ENCODE measurements at places on chromosomes 4 and X.

- DNase-seq: no peak
These were observed 562.4 kb downstream of the MAGEB5 start for GRCh38 chrX:26778320-26778888.

GRCh38 chr4:83931659-83932438 is 395.9 kb downstream of the GPAT3 start:
- no peak for DNase-seq

GRCh38 chrX:87376896-87377295 is 140.7 kb upstream of the KLHL4 start:
- DNase-seq: no peak

DNA sequence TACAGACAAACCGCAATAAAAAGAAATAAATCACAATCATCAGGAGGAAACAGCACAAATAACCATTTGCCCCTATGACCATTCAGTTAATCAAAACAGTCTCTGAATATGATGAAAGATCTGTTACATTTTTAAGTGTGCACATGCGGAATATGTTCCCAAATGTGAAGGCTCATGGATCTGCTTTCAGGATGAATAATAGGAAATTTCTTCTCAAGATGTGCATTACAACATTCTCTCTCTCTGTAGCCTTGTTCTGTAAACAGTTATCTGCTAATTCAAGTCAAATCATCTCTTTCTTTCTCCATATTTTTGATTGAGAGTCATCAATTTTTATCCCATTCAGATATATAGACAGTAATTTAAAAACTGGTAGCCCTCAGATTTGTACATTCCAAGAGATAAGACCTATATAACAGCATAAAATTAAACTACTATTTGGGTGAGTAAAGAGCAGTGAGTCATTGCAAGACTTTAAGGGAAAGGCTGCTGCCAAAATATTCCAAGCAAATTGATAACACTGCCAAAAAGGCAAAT is 433.9 kb upstream of the ATOH1 start:
- DNase-seq: no peak

- no peak for DNase-seq
These were observed 560.5 kb downstream of the MID1IP1 start for GRCh38 chrX:39361736-39362135.

DNA sequence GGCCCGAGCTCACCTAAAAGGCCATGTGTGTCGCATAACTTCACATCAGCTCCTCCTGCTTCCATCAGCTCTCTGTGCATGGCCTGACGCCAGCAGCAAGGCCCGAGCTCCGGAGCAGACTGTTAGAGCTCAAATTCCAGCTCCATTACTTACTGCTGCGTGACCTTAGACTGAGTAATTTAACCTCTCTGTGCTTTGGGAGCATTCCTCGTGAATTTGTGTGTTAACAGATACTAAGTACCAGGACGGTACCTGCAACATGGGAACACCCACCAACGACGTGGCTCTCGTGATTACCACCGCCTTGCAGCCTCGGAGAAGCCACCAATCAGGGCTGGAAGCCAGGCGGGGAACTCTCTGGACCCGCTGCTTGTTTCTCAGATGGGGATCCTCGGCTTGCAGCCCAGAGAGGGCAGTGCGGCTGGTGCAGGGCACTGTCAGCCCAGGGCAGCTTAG is 12.9 kb downstream of the LETM1 start:
- no peak for DNase-seq

DNA sequence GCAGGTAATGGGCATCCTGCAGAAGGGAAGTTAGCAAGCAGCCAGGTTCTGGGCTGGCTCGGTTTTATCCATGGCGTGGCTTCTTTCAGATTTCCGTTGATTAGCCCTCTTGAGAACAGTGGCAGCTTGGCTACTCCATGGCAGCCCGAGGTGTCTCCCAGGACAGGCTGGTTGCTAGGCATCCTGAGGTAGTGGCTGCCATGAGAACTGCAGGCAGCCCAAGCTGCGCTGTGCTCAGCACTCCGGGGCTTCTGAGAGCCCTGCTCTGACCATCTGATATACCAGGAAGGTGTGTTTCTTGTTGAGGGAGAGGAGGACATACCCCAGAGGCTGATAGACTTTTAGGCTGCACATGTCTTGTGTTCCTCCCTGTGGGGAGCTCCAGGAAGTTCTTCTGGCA is 253.4 kb upstream of the CASK start:
- DNase-seq: no peak

DNA sequence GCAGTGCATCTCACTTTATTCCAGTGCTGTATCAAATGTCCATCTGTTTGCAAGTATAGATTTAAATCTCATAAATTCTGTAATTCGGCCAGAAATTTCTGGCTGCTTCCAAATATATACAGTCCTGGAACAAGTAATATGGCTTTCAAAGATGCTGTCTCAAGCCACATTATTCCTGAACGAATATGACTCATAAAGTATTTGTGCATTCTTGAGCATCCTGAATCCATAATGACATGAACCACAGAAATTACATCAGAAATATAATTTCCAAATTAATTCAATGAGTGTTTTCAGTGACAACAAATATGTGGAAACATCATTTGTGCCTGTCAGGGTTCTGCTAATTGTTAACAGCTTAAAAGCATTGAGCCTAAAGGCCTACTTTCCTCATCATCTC is 140.9 kb upstream of the HPGD start:
- no peak for DNase-seq

DNA sequence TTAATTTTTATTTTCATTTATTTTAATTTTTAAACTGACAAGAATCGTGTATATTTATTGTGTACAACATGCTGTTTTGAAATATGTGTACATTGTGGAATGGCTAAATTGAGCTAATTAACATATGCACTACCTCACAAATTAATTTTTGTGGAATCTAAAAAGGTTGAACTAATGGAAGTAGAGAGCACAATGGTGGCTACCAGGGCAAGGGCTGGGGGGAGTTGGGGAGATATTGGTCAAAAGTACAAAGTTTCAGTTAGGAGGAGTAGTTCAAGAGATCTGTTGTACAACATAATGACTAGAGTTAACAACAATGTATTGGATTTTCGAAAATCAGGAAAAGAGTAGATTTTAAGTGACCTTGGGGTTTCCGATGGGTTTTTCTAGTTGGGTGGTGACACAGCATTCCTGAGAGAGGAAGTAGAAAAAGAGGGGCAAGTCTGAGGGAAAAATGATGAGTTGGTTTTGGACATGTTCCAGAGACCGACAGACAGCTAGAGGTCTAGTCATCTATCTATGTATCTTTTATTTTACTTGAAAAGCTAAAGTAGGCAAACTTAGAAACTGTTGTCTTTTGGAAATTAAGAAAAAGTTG is 23.2 kb downstream of the APOO start:
- DNase-seq: no peak

DNA sequence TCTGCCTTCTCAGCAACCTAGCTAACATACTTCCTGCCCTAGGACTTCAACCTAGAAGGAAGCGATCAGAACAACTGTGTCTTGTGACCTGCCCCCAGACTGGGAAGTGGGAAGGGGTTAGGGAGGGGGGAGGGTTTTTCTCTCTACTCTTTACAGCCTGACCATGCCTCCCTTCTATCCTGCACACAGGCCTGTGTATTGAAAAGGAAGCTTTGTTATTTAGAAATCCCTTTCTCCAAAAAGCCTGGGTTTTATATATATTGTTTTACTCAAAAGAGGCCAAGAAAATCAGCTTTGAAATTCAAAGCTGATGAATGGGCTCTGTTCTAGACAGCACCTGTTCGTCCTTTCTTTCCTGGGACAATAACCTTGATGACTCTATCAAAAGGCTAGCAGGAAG is 35.2 kb upstream of the SMS start:
- no peak for DNase-seq

- DNase-seq: no peak
These were observed 10.8 kb upstream of the RHOH start for GRCh38 chr4:40185830-40186664.

GRCh38 chr4:119299741-119300100 is 22.2 kb downstream of the FABP2 start:
- no peak for DNase-seq

DNA sequence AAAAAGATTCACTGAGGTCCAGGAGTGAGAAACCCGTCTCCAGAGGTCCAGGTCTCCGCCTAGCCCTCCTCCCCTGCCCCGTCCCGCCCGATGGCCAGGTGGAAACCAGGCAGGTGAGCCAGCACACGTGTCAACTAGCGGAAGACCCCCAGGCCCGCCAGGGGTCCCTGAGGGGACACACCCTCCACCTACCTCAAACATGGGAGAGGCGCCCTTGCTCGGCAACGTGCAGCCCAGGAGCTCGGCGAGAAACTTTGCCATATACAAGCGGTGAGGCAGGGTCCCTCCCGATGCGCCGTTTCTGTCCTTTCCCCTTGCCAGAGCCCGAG is 330.0 kb downstream of the HNRNPD start:
- no peak for DNase-seq

- DNase-seq: no peak
These were observed 49.2 kb upstream of the FHL1 start for GRCh38 chrX:136097871-136098805.

DNA sequence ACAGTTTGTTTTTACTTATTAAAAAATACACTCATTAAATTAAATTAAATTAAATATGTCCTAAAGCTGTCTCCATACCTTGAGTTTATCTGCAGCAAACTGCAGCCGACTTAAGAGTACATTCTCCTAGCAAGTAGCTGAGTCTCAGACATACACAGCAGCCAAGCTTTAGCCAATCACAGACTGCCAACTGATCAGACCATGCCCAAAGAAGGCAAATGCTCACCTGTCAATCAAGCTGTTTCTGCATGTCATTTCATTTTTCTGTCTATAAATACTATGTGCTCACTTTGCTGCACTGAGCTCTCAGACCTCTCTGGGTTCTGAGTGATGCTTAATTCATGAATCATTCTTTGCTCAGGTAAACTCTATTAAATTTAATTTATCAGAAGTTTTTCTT is 280.9 kb upstream of the EPHA5 start:
- DNase-seq: no peak

GRCh38 chr4:84968925-84969324 is 2.4 kb upstream of the WDFY3 start:
- no peak for DNase-seq

GRCh38 chrX:12372111-12372510 is 233.8 kb downstream of the FRMPD4 start:
- no peak for DNase-seq

DNA sequence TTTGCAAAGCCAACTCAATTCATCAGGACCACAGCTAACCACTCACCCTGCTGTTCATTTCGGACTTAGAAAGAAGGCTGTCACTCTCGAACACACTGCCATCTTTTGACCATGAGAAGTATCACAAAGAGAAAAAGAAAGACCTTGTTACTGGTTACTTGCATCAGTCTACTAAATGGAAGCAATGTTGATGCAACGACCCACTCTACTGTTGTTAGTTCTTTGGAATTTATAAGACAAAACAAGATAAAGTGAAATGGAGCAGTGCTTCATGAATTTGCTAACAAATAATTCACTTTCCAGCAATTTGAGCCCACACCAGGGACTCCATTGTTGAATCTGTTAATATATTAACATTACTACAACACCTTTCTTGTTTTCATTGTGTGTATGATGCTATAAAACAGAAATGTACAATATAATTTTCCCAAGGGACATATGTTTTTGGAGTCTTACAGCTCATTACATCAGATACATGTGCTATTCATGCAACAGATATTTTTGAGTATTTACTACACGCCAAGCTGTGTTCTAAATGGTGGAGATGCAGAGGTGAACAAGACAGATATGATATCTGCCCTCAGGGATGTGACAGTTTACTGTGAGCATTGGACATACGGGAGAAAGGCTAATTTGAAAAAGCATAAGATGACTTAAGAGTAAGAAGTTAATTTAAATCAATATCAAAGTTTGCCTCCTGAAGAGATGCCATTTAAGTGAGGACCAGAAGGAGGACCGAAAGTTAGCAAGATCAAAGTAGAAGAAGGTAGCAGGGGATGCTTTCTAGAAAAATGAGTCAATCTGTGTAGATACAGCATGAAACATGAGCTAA is 87.2 kb downstream of the AREG start:
- DNase-seq: no peak

DNA sequence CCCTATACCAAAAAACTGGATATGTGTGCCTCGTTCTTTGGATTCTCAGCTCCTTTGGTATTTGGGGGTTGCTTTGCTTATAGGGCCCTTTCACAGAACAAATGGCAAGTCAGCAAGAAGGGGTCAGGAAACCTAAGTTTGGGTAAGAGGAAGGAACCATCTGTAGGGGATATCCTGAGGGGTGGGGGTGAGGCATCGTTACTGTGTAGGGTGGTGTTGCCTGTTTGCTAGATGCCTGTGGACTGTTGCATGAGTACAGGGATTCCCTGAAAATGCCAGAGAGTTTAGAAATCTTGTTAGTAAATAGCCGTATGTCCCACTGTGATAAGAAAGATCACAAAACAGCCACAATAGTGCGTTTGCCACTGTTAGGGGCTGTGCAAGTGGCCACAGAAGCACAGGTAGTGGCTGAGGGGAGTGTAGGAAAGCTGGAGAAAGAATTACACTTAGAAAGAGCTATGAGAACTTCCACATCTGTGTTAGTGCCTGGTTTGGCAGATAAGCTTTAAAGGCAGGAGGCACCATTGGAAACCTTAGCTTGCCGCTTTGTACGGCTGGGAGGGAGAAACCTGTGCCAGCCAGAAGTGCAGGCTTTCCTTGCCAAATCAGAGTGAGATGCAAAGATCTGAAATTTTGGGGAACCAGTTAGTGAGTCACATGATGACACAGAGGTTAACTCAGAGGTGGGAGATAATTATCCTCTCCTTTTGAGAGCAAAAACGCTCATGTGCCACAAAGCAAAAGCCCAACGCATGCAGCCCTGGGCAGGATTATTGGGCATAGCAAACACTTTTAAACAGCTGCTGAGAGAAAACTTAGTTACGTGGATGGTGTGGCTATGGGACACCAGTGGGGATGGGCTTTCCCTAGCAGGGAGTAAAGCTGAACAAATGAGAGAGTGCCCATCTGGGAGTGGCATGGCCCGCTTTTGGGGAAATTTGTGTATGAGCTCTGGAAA is 343.7 kb downstream of the ARAP2 start:
- no peak for DNase-seq

GRCh38 chr4:110195561-110196205 is 2.7 kb downstream of the ELOVL6 start:
- no peak for DNase-seq

GRCh38 chr4:55184600-55185523 is 59.5 kb upstream of the KDR start:
- no peak for DNase-seq

GRCh38 chrX:22974616-22975015 is 25.1 kb upstream of the DDX53 start:
- DNase-seq: no peak

- DNase-seq: peak; percentile 52
These were observed 2.7 kb downstream of the FOXO4 start for GRCh38 chrX:71098302-71098701.

GRCh38 chr4:109072595-109072994 is 229.9 kb downstream of the COL25A1 start:
- DNase-seq: no peak

DNA sequence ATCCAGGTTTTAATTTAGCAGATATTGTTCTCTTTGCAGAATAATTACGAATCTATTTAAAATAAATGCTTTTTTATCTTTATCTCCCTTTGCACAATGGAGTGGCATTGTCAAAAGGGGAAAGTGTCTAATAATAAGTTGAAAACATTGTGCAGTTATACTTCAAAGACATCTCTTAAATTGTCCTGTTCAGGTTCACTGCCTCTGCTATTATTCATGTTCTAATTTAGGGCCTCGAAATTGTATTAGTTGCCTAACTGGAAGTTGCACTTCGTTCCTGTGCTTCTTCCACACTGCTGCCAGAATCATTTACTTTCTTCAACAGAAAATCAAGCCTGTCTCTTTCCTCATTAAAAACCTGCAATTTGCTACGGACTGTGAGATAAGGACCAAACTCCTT is 150.5 kb upstream of the SPRY1 start:
- DNase-seq: no peak
